ENCODE measurements at places on chromosomes 12 and 14. TPM values are rescaled to one million over a fixed set of nuclear protein-coding genes. Genes with fewer than 3 reads are reported as not detected.

GALC gene
- total RNA-seq: 12.4 TPM

B4GALNT1 gene
- 42.2 TPM for total RNA-seq

ADSS1 gene
- total RNA-seq: 6.6 TPM

LTBR gene
- 244 TPM for total RNA-seq

CD69 gene
- not detected for total RNA-seq

ATP6V1D gene
- 64.3 TPM for total RNA-seq

WNK1 gene
- 90.5 TPM for total RNA-seq

PTPRO gene
- total RNA-seq: 0.05 TPM

FAM90A1 gene
- 0.16 TPM for total RNA-seq

ASIC1 gene
- 5.1 TPM for total RNA-seq

PRR4 gene
- total RNA-seq: 2.7 TPM

NUBPL gene
- total RNA-seq: 8.2 TPM

CCDC198 gene
- total RNA-seq: 2.1 TPM

DPY19L2 gene
- total RNA-seq: 1.4 TPM

RNASE7 gene
- total RNA-seq: not detected

KRT6C gene
- total RNA-seq: not detected

INHBC gene
- total RNA-seq: not detected

DIP2B gene
- 12.3 TPM for total RNA-seq

SLC35F4 gene
- not detected for total RNA-seq

TRIAP1 gene
- 81.2 TPM for total RNA-seq

MIS18BP1 gene
- 20.1 TPM for total RNA-seq

ADAMTS20 gene
- not detected for total RNA-seq

TAS2R42 gene
- total RNA-seq: not detected

DHH gene
- total RNA-seq: not detected

TCL1B gene
- not detected for total RNA-seq

GUCY2C gene
- not detected for total RNA-seq

NOVA1 gene
- 4.7 TPM for total RNA-seq

KCNC2 gene
- not detected for total RNA-seq

REC8 gene
- total RNA-seq: 3.3 TPM

CELA1 gene
- not detected for total RNA-seq

AQP5 gene
- total RNA-seq: not detected

KRT80 gene
- total RNA-seq: 38.9 TPM

NEDD8 gene
- 449 TPM for total RNA-seq

RTL1 gene
- total RNA-seq: 0.26 TPM

LTB4R gene
- 5.2 TPM for total RNA-seq

APEX1 gene
- total RNA-seq: 254 TPM

RASSF3 gene
- total RNA-seq: 19.4 TPM

LALBA gene
- not detected for total RNA-seq

GPATCH2L gene
- total RNA-seq: 22.3 TPM

PTPRB gene
- total RNA-seq: 0.65 TPM

PRPH gene
- total RNA-seq: 2.1 TPM

HOTAIR gene
- 0.29 TPM for total RNA-seq
